ENCODE measurements at places on chromosomes 3 and 15.

DNA sequence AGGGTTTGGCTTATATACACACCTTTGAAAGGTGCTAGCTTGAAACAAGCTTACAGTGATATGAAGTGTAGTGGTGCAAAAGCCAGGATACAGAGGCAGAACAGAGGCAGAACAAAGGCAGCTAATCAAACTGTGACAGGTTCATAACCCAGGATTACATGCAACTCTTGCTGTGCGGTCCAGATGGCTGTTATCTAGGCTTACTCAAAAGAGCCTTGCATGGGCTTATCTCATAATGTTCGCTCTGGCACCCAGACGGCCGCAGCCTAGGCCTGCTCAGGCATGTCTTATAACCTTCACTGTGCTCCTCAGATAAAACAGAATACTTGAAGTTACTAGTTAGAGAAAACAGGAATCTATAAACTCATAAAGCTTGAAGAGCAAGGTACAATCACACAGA lies 22.8 kb upstream of the NOX5 start:
- no peak for DNase-seq

- DNase-seq: no peak
Observed at GRCh38 chr3:183818706-183819624, 6.4 kb downstream of the MAP6D1 start.

DNA sequence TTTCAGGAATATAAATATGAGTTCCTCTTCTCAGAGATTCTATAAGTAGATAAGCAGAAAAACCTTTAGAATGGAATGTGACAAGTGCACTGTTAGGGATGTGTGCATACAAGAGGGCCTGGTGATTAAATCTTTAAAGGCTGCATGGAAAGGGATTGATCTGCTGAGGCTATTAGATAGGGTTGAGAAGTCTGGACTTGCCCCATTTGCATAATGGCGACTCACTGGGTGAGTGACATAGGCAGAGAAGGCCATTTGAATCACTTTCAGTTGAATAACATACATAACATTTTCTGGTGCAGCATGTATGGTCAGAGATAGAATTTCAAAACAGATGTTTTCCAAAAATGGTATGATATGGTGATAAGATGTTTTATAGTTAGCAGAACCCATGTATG lies 156.9 kb downstream of the ZNF621 start:
- no peak for DNase-seq

GRCh38 chr15:65634356-65634755 lies 12.6 kb downstream of the SLC24A1 start:
- DNase-seq: no peak

- no peak for DNase-seq
Observed at GRCh38 chr3:191136347-191136746, 62.7 kb upstream of the OSTN start.

DNA sequence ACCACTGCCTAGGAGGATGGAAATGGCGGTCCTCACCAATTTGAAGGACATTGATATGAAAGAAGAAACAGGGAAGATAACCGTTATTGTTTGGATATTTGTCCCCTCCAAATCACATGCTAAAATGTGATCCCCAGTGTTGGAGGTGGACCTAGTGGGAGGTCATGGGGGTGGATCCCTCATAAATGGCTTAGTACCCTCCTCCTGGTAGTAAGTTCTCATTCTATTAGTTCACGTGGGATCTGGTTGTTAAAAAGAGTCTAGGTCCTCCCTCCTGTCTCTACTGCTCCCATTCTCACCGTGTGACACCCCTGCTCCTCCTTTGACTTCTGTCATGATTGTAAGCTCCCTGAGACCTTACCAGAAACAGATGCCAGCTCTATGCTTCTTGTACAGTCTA lies 30.5 kb downstream of the TLNRD1 start:
- no peak for DNase-seq

- no peak for DNase-seq
Observed at GRCh38 chr3:48493203-48493501, 10.8 kb downstream of the SHISA5 start.

GRCh38 chr15:38374556-38374955 lies 79.4 kb upstream of the FAM98B start:
- DNase-seq: no peak

DNA sequence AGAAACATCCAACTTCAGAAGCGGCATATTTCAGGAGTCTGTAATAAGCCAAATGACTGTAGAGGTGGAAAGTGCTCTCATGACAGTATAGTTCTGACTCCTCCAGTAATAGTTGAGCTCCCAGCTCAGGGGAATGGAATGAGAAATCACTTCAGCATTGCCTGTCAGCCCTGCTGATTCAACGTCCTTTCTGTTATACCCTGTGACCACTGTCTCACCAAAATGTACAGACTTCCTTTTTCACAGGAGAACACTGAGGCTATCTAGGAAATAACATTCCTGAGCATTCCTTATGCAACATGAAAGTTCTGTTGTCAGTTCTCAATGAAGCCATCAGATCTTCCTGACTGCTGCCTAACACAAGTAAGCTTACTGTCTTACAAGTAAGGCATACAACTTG lies 284.5 kb upstream of the MME start:
- no peak for DNase-seq

GRCh38 chr3:17030438-17030837 lies 145.7 kb downstream of the PLCL2 start:
- no peak for DNase-seq

- no peak for DNase-seq
Observed at GRCh38 chr3:171374260-171374659, 85.9 kb downstream of the TNIK start.

- DNase-seq: no peak
Observed at GRCh38 chr3:108495717-108496116, 14.7 kb downstream of the MYH15 start.

DNA sequence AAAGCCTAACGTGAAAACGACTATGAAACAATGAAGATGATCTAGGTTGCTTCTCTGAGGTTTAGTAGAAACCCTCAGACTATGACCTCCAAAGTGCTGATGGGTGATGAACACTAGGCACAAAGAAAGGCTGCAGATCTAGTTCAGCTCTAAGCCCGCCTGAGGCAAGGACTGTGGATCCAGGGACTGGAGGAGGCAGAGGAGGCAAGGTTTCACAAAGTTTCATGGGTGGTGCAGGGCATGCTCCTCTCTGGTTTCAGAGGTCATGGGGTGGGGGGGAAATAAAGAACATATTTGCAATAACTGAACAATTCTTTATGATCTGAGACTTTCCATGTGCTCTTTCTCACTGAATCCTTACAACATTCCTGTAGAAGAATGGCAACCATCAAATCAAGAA lies 679.2 kb downstream of the NTRK3 start:
- DNase-seq: no peak

- no peak for DNase-seq
Observed at GRCh38 chr3:195284842-195285241, 13.9 kb upstream of the XXYLT1 start.

- DNase-seq: no peak
Observed at GRCh38 chr15:63000706-63001105, 41.8 kb upstream of the TPM1 start.

DNA sequence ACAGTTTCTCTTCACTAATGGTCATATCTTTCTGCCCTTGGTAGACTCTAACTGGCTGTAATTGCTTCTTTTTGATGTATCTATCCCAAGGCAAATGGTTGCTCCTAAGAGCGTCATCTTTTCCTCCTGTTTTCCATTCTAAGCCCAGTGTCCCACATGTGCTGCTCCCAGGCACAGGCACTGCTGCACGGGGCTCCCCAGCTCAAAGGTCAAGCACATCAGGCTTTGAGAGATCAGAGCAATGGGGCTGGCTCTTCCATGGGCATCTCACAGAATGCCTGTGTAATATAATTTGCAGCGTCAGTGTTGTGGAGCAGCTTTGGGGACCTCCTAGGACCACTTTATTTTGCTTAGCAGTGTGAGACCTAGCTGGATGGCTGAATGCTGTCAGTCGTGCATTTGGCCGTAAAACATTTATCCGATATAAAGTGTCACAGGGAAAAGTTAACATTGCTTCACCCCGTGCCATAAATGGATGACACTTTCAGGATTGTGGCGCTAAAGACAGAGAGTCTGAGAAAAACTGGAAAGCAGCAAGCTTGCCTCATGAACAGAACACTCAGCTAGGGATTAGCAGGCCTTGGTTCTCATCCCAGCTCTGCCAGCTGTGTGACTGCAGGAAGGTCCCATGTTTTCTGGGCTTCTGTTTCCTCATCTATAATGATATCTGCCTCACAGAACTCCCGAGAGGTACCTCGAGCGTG lies 277.5 kb upstream of the TBL1XR1 start:
- no peak for DNase-seq

GRCh38 chr3:112974178-112974517 lies 755 bp downstream of the CD200R1 start:
- DNase-seq: no peak

- DNase-seq: no peak
Observed at GRCh38 chr15:63056829-63057228, 14.3 kb downstream of the TPM1 start.

- no peak for DNase-seq
Observed at GRCh38 chr3:128617270-128617556, 33.4 kb downstream of the RPN1 start.

GRCh38 chr3:24396338-24396737 lies 98.3 kb downstream of the THRB start:
- DNase-seq: no peak

GRCh38 chr3:150367757-150368156 lies 40.3 kb upstream of the TSC22D2 start:
- DNase-seq: no peak

- DNase-seq: no peak
Observed at GRCh38 chr3:162034368-162034767, 537.8 kb downstream of the OTOL1 start.

GRCh38 chr3:14242490-14243311 lies 64.1 kb downstream of the LSM3 start:
- DNase-seq: no peak

- DNase-seq: no peak
Observed at GRCh38 chr3:62211675-62212429, 161.5 kb downstream of the FEZF2 start.

DNA sequence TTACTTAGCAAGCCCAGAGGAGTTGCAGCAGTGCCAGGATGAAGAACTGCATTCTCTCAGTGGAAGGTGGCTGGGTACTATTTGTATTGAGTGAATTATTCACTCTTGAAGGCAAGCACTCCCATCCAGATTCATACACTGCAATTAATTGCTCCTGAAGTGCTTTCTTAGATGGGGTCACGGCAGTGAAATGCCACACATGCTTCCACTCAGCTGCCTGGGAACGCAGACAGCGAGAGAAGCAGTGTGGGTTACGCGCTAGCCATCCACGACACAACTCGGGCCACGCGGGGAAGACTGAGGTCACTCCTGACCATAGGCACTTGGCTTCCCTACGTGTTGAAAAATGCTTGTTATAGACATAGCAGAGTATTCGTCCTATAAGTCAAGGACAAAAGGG lies 30.8 kb upstream of the LMCD1 start:
- no peak for DNase-seq

DNA sequence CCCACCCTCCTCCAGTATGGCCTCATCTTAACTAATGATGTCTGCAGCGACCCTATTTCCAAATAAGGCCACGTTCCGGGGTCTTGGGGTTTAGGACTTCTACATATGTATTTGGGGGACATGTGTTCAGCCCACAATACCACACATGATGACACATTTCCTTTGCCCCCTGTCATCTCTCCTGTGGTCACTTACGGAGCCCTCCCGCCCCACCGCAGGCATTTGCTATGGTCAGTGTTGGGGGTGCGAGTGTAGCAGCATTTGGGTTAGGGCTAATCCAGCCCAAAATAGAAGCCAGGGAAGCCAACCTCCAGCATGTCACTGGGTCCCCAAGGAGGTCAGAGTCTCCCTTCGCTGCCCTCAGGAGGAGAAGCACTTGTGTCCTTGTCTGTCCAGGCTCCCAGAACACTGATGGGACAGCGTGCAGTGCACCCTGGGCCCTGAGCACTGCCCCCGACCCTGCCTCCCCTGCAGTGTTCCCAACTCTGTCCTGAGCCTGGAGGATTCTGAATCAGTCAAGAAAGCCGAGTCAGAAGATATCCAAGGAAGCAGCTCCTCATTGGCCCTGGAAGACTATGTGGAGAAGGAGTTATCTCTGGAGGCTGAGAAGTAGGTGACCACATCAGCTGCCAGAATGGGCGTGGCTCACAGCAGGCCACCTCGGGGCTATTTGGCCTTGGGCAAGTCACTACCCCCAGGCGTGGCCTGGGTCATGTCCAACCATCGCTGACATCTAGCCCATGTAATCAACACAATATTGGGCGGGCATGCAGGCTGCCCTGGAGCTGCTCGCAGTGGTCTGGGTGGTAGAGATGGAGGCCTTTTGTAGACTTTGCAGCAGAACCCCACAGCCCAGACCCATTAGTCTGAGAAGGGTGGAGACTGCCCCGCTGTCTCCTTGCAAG lies 46.9 kb upstream of the FGD5 start:
- DNase-seq: no peak

DNA sequence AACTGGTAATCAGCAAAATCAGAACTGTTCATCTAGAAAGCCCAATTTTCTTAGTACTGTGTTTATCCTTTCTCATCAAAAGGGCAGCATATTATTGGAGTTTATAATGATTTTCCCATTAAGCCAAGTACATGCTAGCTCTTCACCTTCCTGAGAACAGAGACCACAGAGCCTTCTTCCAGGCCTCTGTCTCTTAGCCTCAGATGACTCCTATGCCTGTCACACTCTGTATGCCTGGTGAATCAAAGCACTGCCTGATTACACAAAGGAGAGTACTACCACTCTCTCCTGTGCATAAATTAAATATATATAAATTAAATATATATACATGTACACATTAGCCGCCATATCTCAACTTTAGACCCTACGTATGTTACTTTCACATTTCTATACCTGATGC lies 636.1 kb downstream of the NTRK3 start:
- no peak for DNase-seq

DNA sequence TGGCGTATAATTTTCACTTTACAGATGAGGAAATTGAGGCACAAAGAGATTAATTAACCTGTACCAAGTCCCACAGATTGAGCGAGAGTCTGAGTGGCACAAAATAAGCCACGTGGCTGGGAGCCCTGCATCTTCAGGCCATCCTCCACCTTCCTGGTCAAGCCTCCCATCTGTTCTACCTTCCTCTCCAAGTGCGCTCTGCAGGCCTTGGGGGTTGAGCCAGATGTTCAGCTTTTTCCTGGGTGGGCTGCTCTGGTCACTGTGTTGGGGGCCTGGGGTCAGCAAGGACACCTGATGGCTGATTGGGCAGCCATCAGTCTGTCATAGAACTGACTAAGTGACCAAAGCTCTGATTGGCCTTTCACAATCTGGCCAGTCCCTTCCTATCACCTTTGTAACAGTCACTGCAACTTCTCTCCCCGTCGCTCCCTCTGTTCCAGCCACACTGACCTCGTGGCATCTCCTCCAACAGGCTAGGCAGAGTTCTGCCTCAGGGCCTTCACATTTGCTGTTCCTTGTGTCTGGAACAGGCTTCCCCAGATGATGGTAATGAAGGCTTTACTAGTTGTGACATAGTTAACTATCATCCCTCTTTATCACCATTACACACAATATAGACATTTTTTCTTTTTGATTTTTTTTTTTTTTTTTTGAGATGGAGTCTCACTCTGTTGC lies 46.8 kb downstream of the SCN5A start:
- no peak for DNase-seq
